Activated CD4-positive, alpha-beta T cell treated with anti-CD3 and anti-CD28 coated beads, Interleukin-2, amount 50 U/mL, for 4 hours (primary cell): ENCODE measurements at places on chromosomes 2 and 18.

DNA sequence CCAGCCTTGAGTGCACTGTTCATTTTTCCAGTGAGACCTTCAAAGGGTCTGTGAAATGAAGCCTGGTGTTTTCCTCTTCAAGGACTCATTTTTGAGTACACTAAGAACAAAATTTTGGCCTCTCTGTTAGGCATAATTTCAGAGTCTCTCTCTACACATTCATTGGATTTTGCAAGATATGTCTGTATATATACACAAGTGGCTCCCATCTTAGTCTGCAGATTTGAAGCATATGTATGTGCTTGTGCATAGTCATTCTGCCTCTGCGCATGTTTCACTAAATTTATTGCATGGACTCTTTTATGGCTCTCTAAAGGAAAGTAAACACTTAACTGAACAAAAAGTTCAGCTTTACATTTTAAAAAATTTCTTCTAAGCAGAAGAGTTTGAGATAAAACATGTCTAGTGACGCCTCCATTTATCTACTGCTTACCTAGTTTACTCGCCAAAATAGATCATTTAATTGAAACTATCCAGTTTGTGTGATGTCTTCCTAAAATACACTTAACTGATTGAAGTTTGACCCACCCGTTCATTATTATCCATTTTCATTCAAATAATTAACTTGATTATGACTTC lies 145.9 kb downstream of the FMNL2 start:
- DNase-seq: no peak

- no peak for DNase-seq
Measured at GRCh38 chr18:79747156-79747845, 50.4 kb upstream of the KCNG2 start.

DNA sequence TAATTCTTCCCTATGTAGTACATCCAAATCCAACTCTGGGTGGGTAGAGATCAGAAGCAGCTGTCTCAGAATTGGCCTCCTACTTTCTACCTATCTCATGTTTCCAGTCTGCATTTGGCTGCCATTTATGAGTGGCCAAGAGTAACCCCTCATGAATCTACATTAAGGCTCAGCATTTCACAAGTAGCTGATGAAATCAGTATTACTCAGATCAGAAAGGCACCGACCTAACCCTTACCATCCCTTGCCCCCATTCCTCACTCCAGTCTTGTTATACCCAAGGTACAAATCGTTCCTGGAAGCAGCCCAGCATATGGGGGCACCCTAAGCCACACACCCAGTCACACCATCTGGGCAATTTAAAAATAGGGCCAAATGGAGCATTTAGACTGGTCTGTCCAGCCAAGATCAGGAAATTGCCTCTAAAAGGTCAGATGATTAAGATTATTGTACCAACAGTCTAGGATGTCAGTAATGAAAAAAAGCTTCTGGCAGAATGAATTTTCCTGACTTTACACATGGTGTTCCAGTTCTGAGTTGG lies 37.1 kb downstream of the CD28 start:
- no peak for DNase-seq

GRCh38 chr2:85438201-85439024 lies 19.9 kb downstream of the SH2D6 start:
- DNase-seq: no peak

GRCh38 chr2:60313470-60314172 lies 239.8 kb downstream of the BCL11A start:
- no peak for DNase-seq

- peak; percentile 27 for DNase-seq
Measured at GRCh38 chr2:71923887-71924533, 223.7 kb downstream of the CYP26B1 start.

DNA sequence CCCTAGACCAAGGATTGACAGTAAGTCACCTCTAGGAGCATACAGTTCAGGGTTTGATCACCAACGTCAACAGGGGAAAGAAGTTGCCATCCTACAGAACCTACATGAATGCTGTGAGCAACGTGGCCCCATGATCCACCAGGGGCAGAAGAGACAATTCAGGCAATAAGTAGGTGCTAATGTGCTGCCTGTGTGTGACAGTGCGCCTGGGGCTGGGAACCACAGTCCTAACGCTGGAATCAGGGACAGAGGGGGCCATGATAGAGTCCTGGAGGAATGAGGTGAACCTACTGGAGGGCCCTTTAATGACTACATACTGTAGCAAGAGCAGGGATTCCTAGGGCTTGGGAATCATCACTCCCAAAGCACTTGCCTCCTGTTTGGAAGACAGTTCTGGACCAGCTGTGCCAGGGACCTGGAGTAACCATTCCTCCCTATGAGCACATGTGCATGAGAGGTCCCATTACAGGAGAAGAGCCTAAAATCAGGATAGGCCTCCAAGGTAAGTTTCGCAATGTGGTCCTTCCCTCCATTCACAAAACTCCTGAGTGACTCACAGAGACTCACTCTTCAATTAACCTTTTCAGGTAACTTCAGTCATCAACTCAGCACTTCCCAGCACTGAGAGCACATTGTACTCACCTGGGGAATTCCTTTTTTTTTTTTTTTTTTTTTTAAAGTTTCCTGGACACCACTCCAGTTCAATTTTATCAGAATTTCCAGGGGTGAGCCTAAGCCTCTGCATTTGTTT lies 214.0 kb downstream of the TMEM163 start:
- DNase-seq: no peak
